ENCODE measurements at places on chromosomes 16 and 17.

DNA sequence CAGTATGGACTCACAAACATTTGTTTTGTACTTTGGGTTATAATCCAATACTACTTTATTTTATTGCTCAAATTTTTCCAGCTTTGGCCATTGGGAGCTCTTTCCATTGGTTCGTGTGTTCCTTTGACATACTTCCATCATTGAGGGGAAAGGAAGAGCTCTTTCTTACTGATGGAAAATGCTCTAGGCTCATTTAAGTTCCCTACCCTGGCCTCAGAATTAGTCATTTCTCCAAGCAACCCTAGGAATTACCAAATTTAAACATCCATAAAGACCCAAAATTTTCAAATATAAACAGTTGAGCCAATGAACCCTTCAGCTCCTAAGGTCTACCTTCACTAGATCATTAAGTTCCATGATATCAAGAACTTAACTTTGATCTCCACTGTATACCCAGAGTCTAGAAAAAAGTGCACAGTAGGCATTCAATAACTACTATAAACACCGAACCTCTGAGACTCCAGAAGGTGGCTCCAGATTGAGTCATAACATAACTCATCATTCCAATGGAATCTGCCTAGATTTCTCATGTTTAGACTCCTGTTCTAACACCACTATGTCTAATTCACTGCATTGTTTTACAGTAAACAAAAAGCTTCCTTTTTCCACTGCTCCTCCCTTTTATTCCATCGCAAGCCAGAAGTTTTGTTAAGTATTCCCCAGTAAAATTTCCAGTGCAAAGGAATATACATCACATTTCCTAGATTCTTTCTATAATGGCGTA lies 39.0 kb downstream of the SMURF2 start:
- ATAC-seq, result peak; percentile 76

DNA sequence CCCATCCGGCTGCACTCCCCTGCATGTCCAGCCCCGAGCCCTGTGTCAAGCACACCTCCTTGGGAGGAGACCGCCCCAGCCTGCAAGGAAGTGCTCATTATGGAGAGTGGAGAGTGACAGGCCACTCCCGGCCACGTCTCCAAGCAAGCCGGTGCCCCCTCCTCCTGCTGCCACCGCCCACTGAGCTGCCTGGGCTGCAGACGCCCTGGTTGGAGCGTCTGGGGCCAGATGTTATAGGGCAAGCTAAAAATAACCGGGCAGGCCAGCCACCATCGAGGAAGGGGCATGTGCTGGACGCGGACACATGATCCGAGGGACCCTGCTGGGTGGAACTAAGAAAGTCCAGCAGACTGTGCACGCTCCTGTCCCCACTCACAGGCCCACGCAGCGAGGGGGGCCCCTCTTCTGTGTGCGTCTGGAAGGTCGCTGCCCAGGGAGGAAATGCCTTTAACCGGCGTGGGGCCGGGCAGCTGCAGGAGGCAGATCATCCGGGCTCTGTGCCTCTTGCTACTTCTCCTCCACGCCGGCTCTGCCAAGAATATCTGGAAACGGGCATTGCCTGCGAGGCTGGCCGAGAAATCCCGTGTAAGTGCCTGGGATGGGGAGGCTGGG lies at the start of gene WFDC1:
WFDC1 (plus strand) TSS at position 348 of the 612 bp plus-strand sequence; CDS start at position 442, 94 bp downstream.
- ATAC-seq, result peak; percentile 74

GRCh38 chr17:69958063-69958462 lies 117.0 kb upstream of the KCNJ16 start:
- ATAC-seq, result no peak

DNA sequence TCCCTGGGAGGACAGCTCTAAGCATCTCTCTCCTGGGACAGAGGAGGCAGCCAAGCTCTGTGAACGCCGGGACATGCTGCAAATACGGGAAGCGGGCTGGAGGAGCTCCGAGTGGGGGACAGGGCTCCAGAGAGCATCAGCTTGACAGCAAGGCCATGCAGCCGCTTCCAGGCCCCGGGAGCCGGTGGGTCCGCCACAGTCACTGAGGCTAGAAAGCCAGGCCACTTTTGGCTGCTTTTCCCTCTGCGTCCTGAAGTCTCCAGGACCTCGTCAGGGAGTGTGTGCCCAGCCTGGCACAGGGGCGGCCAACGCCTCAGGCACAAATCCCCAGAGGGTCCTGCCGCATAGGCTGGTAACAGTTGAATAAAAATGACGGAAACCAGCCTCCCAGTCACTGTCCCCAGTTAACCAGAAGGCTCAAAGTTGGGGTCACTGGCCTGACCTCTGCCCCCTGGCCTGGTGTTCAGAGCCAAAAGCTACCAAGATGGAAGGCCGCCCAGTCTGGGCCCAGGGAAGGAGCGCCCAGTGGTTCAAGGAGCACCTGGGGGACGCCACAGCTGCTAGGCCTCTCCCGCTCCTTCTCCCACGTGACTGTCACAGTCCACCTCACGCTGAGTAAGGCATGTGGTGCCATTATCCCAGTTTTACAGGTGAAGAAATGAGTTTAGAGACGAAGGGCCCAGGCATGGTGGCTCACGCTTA lies 3.2 kb upstream of the TRIM65 start:
- ATAC-seq, result no peak

- no peak for ATAC-seq
Measured at GRCh38 chr17:11899537-11899942, 97.7 kb downstream of the ZNF18 start.

DNA sequence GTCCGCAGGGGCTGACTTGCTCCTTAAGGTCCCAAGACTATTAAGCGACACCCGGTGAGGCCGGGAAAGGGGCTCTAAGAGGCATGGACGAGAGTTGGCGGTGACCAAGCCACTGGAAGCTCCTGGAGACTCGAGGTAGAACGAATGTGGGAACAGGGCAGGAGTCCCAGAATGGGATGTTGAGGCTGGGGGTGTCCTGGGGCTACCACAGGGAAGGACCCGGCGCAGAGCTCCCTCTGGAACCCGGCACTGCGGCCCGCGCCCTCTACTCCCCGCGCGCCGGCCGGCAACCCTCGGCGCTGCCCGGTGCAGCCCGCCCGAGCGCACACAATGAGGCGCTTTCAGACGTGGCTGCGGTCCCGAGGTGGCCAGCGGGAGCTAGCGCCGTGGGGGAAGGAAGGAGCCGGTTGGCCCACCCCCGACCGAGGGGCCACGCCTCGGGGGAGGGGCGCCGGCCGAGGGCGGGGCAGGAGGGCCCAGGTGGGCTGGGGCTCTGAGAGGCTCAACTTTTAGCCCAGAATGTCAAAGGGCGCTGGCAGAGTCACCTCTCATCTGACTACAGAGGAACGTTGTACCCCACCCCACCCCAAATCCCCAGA lies at the start of gene CHST6:
CHST6 (minus strand) TSS at position 366 of the 599 bp plus-strand sequence. CDS start 15,613 bp downstream, outside the sequence.
- ATAC-seq, result peak; percentile 64

GRCh38 chr17:4881761-4882555 lies 17.4 kb upstream of the C17orf107 start:
- peak; percentile 92 for ATAC-seq

GRCh38 chr16:54275956-54276355 lies 10.6 kb downstream of the IRX3 start:
- ATAC-seq, result no peak

DNA sequence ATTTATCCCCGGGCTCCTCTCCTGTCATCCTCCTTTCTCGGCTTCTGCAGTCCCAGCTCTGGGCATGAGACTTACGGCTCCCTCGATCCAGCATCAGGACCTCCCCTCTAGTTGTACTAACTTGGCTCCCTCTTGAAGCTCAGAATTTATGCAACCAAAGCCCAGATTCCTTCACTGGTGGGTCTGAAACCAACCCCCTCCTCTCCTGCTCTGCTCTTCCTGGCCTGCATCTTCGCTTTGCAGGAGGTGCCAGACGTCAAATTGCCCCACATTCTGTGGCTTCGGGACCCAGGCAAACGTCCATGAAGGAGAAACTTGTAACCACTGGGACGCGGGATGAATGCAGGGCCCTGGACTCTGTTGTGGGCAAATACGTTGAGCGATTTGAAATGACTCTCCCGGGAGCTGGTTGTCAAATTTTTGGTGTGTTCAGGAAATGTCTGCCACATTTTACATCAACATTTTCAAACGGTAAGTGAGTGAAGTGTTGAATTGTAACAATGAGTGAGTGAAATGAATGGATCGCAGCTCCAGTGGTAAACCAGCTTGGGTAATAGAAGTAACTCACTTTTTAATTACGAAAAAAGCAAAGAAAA lies 29.3 kb upstream of the ELAC2 start:
- ATAC-seq, result no peak

DNA sequence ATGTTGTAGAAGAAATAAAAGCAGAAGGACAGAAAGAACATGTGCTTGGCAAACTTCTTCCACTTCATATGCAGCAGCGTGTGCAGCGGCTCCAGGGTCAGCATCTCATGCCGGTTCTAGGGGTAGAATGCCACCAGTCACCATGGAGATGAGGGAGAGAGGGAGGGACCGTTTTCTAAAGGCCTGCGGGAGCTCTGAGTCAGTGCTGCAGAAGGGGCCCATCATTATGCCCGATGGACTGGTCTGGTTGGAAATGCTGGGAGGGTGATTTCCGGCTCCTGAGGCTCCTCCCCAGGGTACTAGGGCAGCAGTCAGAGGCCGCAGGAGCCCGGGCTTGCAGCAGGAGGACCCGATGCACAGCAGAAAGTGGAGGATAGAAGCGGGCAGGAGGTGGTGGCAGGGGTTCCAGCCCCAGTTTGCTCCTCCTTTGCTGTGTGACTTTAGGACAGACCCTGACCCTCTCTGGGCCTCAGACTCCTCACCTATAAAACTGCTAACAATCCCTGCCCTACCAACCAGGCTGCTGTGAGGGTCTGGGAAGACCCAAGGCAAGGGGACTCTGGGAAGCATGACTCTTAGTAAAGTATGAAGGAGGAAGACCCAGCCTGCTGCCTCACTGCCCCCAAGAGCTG lies 28.6 kb downstream of the TRPV3 start:
- ATAC-seq, result no peak

GRCh38 chr16:11067697-11068141 lies 123.4 kb downstream of the CLEC16A start:
- no peak for ATAC-seq

DNA sequence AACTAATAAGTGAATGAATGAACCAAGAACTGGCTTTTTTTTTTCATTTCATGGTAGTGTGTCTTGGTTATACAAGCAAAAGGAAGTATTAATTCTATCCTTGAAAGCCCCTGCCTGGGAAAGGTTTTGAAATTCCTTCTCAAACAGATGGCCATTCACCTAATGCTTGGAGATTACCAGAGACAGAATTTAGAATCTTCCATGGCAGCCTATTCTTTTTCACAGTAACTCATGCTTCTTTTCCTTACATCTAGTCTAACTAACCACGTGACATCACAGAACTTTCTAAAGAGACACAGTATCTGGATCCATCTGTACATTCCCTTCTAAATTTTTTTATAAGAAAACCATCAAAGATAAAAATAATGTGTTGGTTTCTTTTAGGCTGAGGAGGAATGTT lies 151.6 kb downstream of the FTO start:
- ATAC-seq, result no peak

DNA sequence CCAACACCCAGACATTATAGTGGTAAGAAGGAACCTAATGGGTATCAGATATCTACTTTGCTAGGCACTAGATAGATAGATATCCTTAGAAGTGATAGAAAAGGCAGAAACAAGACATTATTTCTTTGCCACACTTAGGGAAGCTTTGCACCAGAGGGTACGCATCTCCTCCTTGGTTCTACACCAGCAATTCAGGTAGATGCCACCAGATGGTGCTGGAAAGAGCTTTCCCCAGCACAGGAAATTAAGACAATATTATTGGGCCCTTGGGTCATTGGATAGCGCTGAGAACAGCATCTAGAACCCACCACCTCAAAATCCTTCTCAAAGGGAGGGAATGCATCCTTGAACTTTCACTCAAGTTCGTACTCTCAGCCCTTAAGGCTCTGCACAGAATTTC lies 173.8 kb upstream of the CCL2 start:
- no peak for ATAC-seq

Data from SK-N-SH treated with all-trans-retinoic acid at 6 μM for 48 hours (cell line).